ENCODE measurements at places on chromosomes 3 and 15.

DNA sequence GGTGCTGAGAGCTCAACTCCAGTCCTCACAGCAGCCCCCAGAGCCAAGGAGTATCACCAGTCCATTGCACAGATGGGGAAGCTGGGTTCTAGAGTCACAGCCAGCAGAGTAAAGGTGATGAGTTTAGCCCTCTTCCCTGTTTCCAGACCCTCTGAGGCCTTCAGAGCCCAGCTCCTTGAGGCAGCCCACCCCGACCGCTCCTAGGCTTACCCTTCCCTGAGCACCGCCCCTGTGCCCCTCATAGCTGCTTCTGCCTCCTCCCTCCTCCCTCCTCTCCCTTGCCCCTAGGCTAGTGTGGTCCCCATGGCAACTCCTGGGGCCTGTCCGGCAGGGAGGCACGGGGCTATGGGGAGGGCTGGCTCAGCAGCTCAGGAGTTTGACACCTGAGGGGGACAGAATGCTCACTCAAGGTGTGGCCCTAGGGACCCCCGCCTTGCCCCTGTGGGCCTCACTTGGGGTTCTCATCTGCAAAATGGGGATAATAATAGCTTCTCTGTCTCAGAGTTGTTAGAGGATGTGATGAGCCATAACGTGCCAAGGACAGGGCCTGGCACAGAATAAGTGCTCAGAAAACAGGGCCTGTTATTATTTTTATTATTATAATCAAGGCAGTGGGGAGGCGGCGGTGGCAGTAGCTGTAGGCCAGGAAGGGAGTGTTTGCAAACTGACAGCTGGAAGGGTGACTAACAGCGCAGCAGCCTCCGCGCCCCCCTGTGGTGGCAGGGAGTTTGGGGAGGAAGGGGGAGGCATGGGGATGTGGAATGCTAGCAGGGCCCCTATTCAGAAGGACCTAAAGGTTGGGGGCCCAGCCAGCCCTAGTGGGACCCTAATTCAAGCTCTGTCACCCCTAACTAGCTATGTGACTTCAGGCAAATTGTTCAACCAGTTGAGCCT, 11.5 kb downstream of the CSK start:
- DNase-seq: peak; percentile 83

DNA sequence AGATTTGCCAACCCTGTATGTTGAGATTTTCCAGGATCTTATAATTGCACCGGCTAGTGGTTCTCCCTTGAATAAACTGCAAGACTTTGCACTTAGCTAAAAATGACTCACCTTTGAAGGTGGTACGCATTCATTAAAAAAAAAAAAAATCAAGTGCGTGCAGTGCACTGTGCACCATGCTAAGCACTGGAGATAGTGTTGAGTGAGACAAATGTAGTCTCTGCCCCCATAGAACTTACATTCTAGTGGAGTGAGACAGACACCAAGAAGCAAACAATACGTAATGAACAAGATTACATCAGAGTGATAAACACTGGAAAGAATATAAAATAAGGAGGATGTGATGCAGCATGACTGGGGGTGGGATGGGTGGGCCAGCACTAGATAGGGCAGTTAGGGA, 69.4 kb downstream of the ITPR1 start:
- no peak for DNase-seq

GRCh38 chr15:48333540-48333939, 2.3 kb downstream of the DUT start:
- no peak for DNase-seq

DNA sequence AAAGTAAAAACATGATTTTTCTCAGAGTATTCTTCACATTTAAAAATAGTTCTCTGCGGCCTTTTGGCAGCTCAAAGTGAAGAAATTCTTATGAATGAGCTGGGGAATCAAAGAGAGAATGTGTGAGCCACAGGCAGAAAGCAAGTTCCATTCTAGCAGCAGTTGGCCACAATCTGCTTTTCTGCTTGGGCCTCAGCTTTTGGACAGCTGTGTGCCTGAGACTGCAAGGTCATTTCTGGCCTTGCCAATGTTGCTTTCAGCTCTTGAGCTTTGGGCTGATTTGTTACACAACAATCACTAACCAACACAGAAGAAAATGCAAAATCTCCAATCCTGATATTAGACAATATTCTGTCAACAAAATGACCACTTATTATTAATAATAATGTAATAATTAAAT, 14.4 kb upstream of the TM4SF4 start:
- no peak for DNase-seq

- DNase-seq: no peak
Observed at GRCh38 chr3:50442945-50443579, 60.4 kb downstream of the CACNA2D2 start.

DNA sequence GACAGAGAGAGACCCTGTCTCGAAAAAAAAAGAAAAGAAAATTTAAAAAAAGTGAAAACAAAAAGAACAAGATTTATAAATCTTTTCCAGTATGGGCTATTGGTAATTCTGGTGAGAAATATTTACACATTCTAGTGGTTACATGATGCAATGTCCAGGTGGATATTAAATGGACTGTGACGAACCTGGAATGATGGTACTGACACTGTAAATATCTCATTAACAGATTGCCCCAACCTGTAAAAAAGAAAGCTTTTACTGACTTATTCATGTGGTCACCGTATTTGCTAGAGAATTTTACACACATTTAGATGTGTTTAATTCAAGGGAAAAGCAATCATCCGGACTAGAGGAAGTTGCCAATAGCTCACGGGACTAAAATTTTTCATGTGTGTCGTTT, 162.1 kb upstream of the LRIG1 start:
- no peak for DNase-seq

All from stimulated activated CD8-positive, alpha-beta memory T cell treated with anti-CD3 and anti-CD28 coated beads, Interleukin-4, amount 100 ng/mL, for 48 hours (primary cell).